CD4-positive, CD25-positive, alpha-beta regulatory T cell (primary cell): ENCODE measurements at places on chromosomes 2 and 18. TPM values are rescaled to one million over a fixed set of nuclear protein-coding genes. Genes with fewer than 3 reads are reported as not detected.

ARHGAP25 gene
- 142 TPM for total RNA-seq

DNA sequence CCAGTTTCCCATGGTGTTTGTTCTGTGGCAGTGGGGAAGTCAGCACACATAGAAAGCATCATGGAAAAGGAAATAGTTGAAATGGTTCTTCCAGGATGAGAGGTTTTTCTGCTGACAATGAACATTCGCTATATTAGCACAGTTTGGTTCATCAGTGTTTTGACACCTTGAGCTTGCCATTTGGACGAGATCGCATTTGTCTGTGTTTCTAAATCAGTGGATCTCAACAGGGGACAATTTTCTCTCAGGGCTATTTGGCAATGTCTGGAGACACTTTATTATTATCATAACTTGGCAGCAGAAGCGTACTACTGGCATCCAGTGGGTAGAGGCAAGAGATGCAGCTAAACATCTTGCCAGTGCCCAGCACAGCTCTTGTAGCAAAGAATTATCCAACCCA lies 74.6 kb downstream of the CD8B2 start:
- peaks cover 1% of the 10 kb centered on the region for H3K27me3 ChIP-seq
- no peak overlapping the region for H3K27ac ChIP-seq
- DNase-seq = no peak
- no peaks in the 10 kb centered on the region for H3K36me3 ChIP-seq

MAP3K19 gene
- total RNA-seq = not detected

FZD7 gene
- 0.42 TPM for total RNA-seq

DNA sequence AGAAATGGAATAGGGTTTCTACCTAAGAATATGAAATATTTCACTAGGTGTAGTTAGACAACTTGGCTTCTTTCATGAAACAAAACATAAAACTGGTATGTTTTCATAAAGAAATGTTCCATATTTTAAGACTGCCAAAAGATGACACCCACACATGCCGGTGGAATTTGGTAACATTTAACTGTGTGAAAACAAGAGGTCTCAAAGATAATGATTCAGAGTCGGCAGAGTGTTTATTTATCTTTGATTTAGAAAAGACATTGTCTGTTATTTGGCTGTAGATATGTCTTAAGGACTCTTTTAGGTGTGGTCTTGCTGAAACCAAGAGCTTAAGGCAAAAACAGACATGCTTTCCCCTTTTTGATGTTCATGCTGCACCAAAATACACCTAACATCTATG lies 63.5 kb upstream of the FN1 start:
- H3K36me3 ChIP-seq = no peaks in the 10 kb centered on the region
- no peak overlapping the region for H3K4me3 ChIP-seq
- DNase-seq = no peak
- H3K4me1 ChIP-seq = no peaks in the 10 kb centered on the region

PAX8 gene
- total RNA-seq = 1.8 TPM

DNA sequence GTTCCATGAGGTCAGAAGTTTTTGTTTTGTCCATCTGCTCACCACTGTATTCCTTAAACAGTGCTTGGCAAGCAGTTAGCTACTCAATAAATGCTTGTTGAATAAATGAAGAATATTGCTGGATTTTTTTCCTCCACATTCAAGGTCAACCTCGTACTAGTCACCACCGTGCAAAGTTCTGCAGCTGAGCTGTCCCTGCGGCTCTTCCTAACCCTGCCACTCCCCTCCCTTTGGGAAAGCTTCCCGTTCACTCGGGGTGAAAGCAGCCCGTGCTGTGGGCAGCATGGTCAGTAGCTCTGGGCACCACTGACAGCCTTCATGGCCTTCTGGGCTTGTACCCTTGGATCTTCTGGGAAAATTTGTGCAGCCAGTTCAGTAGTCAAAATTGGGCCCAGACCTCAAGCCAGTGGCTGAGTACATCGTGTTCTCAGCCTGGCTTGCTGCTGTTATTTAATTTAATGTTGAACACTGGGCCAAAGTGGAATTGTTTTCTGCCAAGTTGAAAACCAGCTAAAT lies 469.3 kb upstream of the RAB12 start:
- H3K4me3 ChIP-seq = no peak overlapping the region
- H3K27me3 ChIP-seq = no peaks in the 10 kb centered on the region
- H3K4me1 ChIP-seq = no peaks in the 10 kb centered on the region

FEV gene
- total RNA-seq = not detected

GRCh38 chr2:190849774-190850173 lies 30.8 kb upstream of the GLS start:
- H3K27me3 ChIP-seq = no peaks in the 10 kb centered on the region
- no peaks in the 10 kb centered on the region for H3K36me3 ChIP-seq
- no peak for DNase-seq

- peaks cover 3% of the 10 kb centered on the region for H3K27me3 ChIP-seq
- no peaks in the 10 kb centered on the region for H3K4me1 ChIP-seq
- DNase-seq = no peak
These were observed 232.1 kb downstream of the NDUFA10 start for GRCh38 chr2:239793086-239793485.

GRCh38 chr2:25375371-25375988 lies 33.8 kb upstream of the DNMT3A start:
- H3K4me3 ChIP-seq = no peak overlapping the region
- no peak for DNase-seq
- H3K4me1 ChIP-seq = peaks cover 28% of the 10 kb centered on the region
- no peaks in the 10 kb centered on the region for H3K27me3 ChIP-seq

- no peaks in the 10 kb centered on the region for H3K36me3 ChIP-seq
- no peak overlapping the region for H3K27ac ChIP-seq
- no peaks in the 10 kb centered on the region for H3K4me1 ChIP-seq
- no peaks in the 10 kb centered on the region for H3K27me3 ChIP-seq
- no peak overlapping the region for H3K4me3 ChIP-seq
These were observed 160.3 kb downstream of the VAPA start for GRCh38 chr18:10074110-10074509.

SULT1C2 gene
- total RNA-seq = not detected

RGPD3 gene
- total RNA-seq = 0.44 TPM

GGCX gene
- 20.0 TPM for total RNA-seq

- peaks cover 15% of the 10 kb centered on the region for H3K4me1 ChIP-seq
These were observed 18.3 kb downstream of the ARHGEF33 start for GRCh38 chr2:38907743-38908562.
